ENCODE measurements at places on chromosomes 2 and 18.

DNA sequence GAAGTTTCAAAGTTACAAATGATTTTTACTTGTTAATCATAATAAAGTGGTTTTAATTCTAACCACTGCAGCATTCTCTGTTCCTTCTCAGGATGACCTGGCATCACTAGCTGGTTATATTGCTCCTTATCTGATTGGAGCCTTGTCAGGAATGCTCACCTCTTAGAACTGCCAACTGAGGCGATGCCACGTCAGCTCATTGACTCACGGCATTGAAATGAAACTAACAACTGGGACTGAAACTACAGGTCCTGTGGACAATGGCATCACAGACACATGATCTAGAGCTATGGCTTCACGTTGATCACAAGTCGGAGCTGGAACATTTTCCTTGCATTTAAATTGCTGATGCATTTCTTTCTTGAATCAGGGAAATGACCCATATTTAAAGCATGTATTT is 54.9 kb upstream of the MAP2 start:
- DNase-seq, result no peak

DNA sequence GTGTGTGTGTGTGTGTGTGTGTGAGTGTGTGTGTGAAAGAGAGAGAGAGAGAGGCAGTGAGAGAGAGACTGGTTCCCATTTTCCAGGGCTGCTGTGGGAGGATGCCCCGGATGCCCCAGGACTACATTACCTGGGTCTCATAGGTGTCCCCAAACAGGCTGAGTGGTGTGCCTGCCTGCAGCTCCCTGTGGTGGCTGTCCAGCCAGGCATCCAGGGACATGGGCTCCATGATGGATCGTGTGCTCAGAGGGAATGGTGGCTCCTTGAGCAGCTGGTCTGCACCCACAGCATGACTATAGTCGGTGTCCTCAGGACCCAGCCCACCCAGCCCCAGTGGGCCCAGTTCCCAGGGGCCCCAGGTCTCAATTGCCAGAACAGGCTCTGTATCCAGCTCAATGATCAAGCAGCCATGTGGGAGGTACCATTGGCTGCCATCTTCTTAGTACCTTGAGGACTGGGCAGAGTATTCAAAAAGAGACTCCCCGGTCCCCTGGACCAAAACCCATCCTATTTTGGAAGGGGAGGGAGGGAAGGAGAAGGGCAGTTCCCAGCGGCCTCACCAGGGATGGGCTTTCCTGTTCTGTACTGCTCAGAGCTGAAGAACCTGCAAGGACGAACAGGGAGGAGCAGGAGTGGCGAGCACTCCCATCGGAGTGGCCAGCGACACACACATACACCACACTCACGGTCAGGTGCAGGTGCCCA is 5.8 kb upstream of the OXER1 start:
- DNase-seq, result no peak

DNA sequence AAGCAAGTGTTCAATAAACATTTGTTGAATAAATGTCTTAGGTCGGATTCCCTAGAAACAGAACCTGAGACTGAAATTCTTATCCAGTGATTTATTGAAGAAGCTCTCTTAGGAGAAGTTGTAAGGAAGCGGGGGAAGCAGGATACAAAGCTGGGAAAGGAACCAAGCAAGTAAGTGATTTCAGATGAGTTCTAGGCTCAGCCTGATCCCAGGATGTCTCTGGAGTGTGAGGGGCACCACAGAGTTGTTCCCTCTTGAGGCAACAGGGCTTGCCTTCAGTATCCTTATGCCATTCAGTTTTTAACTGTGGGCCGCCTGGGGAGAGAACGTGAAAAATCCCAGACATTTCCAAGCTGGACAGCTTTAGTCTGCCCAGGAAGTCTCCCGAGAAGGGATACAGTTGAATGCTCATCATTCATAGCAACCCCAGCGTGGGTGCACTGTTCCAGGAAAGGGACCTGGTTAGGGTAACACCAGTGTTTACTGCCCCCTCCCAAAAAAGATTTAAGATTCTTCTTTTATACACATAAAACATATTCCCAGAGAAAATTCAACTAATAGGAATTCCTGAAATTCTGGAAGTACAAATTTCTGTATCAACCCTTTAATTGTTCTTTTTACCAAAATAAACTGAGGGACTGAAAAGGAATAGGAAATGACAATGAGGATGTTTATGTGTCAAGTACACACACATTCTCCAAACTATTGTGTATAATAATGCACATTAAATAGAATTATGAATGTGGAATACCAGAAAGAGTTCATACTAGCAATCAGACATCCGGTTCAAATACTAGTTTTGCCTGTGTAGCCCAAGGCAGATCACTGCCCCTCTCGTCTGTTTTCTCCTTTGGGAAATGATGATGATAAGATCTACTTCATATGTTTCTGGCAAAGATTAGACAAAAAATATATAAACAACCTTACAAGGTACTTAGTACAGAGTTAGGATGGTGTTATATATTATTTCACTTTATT is 592.1 kb upstream of the CDH2 start:
- no peak for DNase-seq

DNA sequence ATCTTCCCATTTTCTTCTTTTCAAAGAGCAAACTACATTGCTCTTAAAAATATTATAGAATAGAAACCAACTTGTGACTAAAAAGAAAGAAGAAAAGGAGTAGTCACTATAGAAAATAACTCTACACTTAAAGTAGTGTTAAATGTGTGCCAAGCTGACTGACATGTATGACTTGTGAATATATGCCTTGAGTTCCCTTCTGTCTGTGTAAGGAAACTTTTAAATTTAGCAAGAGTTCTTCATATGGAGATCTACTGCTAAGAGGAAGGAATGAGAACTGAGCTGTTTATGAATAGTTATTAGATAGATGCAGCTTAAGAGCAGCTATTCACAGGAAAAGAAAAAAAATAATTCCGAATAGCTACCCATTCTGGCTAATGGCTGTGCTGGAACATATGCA is 1221.7 kb upstream of the ZEB2 start:
- no peak for DNase-seq

- DNase-seq, result no peak
These were observed 112.7 kb upstream of the SMAD2 start for GRCh38 chr18:48043166-48043565.

- no peak for DNase-seq
These were observed 42.7 kb upstream of the POLE4 start for GRCh38 chr2:74915743-74916142.

DNA sequence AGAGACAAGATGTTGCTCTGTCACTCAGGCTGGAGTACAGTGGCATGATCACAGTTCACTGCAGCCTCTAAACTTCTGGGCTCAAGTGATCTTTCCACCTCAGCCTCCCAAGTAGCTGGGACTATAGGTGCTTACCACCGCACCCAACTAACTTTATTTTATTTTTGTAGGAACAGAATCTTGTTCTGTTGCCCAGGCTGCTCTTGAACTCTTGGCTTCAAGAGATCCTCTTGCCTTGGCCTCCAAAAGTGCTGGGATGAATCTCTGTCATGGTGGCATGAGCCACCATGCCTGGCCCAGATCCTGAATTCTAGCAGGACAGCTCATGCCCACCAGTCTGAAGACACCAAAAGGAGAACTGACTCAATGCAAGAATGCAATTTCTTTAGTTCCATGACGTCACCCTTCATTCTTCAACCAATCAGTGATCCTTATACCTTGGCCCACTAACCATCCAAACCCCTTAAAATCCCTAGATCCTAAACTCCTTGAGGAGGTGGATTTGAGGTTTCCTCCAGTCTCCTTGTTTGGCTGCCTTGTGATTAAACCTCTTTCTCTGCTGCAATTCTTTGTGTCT is 25.6 kb upstream of the CXXC1 start:
- no peak for DNase-seq

DNA sequence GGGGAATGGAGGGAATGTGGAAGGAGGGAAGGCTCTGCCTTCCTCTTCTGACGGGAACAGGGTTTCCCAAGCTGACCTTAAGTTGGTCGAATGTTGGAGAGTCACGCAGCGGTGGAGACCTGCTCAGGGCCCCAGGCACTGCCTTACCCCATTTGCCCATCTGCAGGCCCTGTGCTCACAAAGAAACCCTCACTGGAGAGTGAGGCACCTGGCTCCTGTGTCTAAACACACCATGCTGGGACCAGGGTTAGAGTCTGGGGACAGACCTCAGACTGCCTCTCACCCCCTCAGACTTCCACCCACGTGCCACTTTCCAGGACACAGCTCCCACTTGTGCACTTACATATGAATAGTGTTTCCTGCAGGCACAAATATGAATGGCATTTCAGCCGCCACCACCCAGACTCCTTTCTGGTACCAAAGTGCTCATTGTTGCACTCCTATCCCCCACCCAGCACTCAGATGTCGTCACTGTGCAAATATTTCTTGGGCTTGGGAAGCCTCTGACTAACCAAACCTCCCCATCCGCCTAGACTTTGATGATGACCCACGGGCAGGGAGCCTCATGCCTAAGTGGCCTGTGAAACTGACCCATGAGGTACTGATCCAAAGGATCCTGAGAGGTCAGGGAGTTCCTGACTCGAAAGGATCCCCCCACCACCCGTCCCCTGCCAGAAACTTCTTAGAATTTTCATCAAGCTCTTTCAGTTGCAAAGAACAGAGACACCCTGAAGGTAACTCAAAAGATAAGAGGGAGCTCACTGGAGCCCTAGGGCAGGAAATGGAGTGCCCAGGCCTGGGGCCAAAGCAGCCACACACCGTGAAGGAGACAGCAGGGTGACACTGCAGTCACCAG is 78.3 kb downstream of the STPG4 start:
- no peak for DNase-seq

- DNase-seq, result no peak
These were observed 201.7 kb upstream of the STK17B start for GRCh38 chr2:196372811-196373664.

DNA sequence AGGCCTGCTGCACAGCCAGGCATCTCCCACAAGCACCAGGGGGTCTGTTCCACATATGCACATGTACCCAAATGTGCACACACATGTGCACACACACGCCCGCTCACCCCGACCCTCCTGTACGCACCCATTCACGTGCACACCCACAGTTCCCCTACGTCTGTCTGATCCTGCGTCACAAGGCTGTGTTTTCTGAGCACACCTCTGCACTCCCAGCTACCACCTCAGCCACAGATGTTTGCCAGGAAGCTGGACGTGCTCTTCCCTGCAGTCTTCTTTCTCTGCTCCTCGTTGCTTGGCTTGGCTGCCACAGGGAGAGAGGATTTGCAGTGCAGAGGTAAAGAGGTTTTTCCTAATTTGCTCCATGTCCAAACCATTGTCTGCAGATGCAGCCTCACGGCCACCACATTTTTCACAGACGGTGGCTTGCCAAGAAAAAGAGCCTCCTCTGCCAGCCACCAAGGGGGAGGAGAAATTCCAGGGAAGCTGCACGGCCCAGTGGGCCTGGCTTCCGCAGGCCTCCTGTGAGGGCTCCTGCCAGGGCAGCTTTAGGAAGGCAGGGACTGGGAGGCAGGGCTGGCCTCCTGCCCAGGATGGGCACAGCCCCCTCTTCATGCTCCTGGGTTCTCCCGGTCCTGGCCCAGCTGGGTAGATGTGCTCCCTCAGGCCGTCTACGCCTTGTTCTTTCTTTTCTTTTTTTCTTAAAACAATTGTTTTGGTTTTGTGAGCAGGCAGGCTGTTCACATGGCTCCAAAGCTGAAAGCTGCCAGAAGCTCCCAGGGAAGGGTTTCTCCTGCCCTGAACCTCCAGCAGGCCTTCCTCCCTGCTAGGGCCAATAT is 29.3 kb upstream of the HS6ST1 start:
- DNase-seq, result no peak

- no peak for DNase-seq
These were observed 44.9 kb upstream of the SNTG2 start for GRCh38 chr2:905833-906140.

- DNase-seq, result no peak
These were observed 8.2 kb downstream of the PLCD4 start for GRCh38 chr2:218615868-218616315.

DNA sequence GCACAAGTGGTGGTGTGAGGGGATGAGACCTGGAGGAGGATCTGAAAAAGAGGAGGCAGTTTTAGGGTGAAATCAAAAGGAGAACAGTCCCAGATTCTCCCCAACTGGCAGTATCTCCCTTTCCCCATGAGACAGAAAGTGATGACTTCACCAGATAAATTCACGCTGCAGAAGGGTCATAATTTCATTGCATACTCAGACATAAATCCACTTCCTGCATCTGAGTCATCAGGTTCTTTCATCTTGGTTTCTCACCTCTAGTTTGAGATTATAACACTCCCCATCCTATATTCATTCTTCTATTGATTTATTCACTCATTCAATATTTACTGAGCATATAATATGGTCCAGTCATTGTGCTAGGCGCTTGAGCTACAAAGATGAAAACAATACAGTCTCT is 64.7 kb downstream of the CCDC148 start:
- DNase-seq, result no peak

GRCh38 chr2:222582928-222583327 is 73.0 kb downstream of the FARSB start:
- no peak for DNase-seq

GRCh38 chr2:145657265-145657664 is 1137.3 kb upstream of the ZEB2 start:
- DNase-seq, result no peak

DNA sequence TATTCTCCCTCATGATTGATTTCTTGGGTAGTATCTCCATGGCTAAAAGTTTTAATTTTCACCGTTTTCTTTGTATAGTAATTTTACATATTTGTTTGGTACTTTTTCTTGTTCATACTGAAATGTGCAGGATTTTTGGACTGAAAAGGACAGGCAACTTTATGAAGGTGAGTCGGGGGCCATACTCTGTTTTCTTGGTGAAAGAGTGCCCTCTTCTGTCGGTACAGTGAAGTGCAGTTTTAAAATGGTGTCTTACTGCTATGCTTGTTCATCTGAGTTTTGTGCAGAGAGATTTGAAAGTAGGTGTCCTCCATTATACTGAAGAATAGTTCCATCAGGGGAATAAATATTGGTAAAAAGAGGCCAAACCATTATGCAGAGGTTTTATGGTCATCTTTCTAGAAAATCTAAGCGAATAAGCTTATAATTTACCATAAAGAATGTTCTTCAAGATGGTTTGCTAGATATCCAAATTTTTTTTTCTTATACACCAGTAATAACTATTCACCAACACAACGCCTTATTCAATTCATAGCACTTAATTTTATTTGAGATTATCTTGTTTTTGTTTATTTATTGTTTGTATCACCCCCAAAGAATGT is 8.7 kb upstream of the SERPINB13 start:
- no peak for DNase-seq

DNA sequence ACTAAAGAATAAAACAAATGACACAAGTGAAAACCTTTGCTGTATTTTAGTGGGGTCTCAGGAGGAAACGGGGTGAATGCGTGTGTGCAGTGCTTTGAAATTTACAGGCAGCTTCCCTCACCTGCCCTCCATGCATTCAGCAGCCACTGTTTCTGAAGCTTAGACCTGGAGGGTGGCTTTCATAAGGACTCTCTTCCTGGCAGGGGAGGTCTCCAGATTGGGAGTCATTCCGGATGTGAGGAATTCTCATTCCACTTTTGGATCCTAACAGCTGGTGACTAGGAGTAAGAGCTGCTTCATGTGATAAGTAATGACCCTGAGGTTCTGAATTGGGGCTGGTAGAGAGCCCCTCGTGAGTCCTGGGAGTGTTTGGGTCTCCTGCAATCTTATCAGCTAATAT is 192.5 kb downstream of the SH3BP4 start:
- DNase-seq, result no peak

Data from cortex of kidney (tissue), 1 donor.